ENCODE measurements at places on chromosomes 5 and 9. TPM values are rescaled to one million over a fixed set of nuclear protein-coding genes. Genes with fewer than 3 reads are reported as not detected.

The TTC23L gene
- not detected for polyA plus RNA-seq

The BTNL9 gene
- not detected for polyA plus RNA-seq

The FAM81B gene
- not detected for polyA plus RNA-seq

The PFN3 gene
- polyA plus RNA-seq: not detected

The PRUNE2 gene
- 0.22 TPM for polyA plus RNA-seq

Data from keratinocyte (primary cell).